Stomach (tissue), 19 donors: ENCODE measurements at places on chromosomes 12 and 14. TPM values are rescaled to one million over a fixed set of nuclear protein-coding genes. Genes with fewer than 3 reads are reported as not detected.

LHX5 gene
- total RNA-seq, result not detected

ORAI1 gene
- total RNA-seq, result 37.9 TPM

KRT77 gene
- not detected for total RNA-seq

PPFIA2 gene
- 2.6 TPM for total RNA-seq

KCNMB4 gene
- total RNA-seq, result not detected

ACOT4 gene
- total RNA-seq, result 1.3 TPM

- no peak for DNase-seq
These were observed 17.3 kb downstream of the OR9K2 start for GRCh38 chr12:55143566-55143870.

DNA sequence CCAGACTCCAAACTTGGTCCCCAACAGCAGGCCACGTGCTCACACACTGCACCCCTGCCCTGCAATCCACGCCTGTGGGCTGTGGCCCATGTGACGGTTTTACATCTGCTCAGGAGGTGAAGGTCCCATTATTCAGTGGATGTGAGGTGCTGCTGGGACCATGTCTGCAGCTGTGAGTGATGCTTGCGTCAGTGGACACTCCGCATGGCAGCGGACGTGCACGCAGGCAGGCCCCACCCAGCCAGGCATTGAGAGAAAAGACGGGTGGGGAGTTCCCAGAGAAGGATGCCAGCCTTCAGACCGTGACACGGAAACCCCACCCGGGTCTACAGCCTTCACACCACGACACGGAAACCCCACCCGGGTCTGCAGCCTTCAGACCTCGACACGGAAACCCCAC, 67.6 kb downstream of the NOC4L start:
- no peak for DNase-seq

DNA sequence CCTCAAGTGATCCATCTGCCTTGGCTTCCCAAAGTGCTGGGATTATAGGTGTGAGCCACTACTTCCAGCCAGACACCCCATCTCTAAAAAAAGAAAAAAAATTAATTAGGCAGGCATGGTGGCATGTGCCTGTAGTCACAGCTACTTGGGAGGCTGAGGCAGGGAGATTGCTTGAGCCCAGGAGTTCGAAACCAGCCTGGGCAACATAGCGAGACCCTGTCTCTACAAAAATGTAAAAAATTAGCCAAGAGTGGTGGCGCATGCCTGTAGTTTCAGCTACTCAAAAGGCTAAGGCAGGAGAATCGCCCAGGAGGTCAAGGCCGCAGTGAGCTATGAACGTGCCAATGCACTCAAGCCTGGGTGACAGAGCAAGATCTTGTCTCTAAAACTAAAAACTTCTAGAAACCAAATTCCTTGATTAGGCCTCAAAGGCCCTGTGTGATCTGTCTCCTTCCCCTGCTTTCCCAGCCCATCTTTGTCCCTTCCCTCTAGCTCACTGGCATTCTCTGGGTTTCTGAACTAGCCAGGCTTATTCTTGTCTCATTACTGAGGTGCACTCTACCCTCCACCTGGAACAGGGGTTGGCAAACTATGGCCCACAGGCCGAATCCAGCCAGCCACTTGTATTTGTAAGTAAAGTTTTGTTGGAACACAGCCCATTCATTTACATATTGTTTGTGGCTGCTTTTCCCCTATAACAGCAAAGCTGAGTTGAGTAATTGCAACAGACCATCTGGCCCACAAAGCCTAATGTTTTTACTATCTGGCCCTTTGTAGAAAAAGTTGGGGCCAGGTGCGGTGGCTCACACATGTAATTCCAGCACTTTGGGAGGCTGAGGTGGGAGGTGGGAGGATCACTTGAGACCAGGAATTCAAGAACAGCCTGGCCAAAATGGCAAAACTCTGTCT, 17.2 kb upstream of the TPCN1 start:
- DNase-seq, result no peak

DNA sequence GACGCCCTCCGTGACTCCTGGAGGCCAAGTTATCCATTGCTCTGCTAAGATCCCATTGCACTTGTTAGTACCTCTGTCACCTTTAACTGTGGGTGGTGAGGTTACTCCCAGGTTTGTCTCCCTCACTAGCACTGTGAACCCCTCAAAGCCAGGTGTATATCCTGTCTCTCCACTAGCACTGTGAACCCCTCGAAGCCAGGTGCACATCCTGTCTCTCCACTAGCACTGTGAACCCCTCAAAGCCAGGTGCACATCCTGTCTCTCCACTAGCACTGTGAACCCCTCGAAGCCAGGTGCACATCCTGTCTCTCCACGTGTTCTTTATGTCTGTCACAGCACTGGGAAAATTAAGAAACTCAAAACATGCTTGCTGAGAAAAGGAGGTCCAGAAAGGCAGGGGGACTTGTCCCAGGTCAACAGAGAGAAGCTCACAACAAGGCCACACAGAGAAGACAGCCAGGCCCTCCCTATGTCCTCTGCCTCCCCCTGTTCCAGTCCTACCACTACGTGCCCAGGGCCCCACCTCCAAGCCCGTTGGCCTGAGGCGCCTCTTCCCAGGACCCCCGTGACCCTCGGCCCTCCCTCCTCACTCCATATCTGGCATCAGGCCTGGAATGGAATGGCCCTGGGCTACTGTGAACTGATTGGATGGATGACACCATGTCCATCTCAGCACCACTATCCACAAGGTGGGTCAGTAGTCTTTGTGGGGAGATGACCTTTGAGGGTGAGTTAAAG, 26.4 kb upstream of the FKBP4 start:
- no peak for DNase-seq

DNA sequence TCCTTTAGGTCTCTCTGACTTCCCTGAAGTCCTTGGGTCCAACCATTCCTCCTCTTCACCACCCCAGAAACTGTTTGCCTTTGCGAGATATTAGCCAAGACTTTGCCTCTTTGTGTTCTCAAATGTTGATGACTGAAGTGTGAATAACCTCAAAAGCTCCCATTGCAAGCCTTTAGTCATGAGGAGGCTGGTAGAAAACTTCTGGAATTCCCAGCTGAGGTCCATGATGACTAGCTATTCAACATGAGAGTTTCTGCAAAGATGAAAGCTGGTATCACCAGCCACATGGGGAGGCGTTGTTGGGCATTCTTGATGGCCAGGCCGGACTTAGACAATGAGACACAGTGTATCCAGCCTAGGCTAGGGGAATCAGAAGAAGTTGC, 111.7 kb downstream of the TBX5 start:
- DNase-seq, result no peak

GRCh38 chr12:90833228-90833627, 121.7 kb downstream of the CCER1 start:
- DNase-seq, result no peak

DNA sequence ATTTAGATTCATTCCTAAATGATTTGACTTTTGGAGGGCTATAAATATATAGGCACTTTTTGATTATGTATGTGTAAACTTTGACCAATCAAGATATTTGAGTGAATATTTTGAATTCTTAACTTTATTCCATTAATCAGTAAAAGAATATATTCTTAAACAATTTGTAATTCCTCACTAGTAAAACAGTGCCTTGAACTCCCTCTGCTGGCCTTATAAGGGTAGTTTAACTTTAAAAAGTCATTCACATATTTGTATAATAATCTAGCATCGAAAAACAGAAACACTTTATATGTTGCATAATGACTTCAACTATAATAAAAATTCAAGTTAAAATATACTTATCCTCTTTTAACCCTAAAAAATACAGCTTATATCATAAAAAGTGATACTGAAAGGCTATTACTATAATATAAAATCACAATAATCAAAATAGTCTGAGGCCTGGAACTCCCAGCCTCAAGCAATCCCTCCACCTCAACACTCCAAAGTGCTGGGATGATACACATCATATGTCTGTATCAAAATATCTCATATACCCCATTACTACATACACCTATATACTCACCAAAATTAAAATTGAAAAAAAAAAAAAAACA, 31.2 kb downstream of the CCDC59 start:
- no peak for DNase-seq

GRCh38 chr12:133233993-133234564, 1.6 kb downstream of the ANHX start:
- DNase-seq, result no peak

- DNase-seq, result no peak
These were observed 68.2 kb upstream of the EVL start for GRCh38 chr14:99996951-99997571.

GRCh38 chr12:100127766-100128511, 14.7 kb downstream of the BLTP3B start:
- DNase-seq, result peak; percentile 47

DNA sequence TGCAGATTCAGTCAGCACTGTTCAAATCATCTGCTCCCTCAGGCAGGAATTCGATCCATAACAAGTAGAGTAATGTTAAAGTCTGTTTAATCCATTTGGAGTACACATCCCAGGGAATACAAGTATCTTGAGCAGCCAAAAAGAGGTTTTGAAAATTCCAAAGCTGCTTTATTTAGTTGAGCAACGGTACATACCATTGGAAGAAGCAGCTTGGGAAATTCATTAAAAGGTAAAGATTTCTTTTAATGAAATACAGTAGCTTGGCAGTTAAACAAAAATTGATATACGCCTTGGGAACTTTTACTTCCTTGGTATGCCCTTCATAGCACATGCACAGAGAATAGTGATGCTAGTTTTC, 153.8 kb downstream of the LRIG3 start:
- no peak for DNase-seq

DNA sequence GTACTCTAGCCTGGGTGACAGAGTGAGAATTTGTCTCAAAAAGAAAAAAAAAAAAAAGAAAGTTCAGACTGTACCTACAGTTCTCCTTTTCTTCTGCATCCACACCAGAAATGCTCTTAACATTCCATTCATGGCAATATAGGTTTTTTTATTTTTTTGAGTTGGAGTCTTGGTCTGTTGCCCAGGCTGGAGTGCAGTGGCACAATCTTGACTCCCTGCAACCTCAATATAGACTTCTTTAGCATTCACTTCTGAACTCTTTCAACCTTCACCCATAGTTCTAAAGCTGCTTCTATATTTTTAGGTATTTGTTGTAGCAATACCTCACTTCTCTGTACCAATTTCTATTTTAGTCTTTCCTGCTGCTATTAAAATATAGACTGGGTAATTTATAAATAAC, 1095.7 kb downstream of the FLRT2 start:
- DNase-seq, result no peak

- no peak for DNase-seq
These were observed 32.9 kb downstream of the ADIPOR2 start for GRCh38 chr12:1723721-1724120.

DNA sequence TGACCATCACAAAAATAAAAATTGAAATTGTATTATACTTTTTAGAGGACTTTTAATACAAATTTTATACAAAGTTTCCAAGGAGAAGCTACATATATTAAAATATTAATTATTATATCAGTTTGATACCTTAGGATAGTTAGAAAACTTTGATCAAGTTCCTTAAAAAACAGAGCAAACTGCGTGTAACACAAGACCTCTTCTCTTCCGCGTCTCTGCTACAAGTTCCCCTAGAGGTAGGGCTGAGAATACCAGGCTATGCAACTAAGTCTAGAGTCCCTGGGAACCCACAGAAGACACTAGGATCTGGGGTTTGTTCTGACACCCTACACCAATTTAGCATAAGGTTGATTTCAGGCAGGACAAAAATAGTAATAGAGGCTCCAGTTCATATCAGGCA, 319.0 kb downstream of the FOXG1 start:
- DNase-seq, result no peak

- DNase-seq, result no peak
These were observed 797 bp downstream of the SLC11A2 start for GRCh38 chr12:51025338-51025835.

GRCh38 chr12:28237423-28237822, 47.2 kb downstream of the CCDC91 start:
- DNase-seq, result no peak

DNA sequence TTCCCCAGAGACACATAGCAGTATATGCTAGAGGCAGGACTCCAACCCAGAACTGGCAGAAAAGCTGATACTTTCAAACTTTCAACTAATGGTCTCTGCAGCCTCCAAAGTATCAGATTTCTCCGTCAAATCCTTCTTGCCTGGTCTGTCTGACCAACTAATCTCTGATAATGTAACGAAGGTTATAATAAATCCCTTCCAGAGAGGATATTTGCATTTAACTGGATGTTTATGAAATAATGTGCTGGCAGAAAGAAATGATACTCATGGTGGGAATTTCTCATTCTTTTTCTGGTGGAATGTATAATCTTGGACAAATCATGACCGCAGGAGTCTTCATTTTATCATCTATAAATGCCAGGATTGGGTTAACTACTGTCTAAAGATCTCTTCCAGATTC, 860.3 kb downstream of the DIO2 start:
- DNase-seq, result no peak

DNA sequence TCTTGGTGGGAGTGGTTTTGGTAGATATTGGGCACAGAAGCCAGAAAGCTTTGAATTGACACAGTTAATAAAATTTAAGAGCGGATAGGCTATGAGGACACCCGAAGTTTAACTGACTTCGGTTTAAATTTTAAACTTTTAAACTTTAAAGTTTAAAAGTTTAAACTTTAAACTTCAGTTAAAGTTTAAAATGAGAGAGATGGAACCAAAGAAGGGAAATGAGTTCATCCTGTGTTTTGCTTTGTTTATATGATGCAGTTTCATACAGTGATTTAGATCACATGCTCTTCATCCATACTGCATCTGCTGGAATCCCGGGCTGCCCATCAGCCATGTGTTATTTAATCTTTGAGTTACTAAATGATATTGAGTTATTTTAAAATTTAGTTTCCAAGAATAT, 27.2 kb upstream of the LRRK2 start:
- DNase-seq, result no peak

DNA sequence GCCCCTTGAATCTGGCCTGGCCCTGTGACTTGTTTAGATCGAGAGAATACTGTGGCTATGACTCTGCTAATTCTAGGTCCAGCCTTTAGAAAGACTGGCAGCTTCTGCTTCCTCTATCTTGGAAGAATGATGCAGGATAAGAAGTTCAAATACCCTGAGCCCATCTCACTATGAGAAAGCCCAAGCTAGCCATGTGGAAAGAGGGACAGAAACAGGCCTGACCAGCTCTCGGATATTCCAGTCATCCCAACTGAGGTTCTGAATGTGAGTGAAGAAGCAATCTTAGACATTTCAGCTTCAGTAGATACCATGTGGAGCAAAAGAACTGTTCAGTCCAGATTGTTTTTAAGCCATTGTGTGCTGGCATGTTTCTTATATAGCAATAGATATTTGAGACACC, 17.3 kb upstream of the KRR1 start:
- DNase-seq, result no peak

- DNase-seq, result no peak
These were observed 1.3 kb upstream of the MYG1 start for GRCh38 chr12:53298164-53298563.

- DNase-seq, result no peak
These were observed 26.7 kb downstream of the C14orf132 start for GRCh38 chr14:96065661-96066459.

DNA sequence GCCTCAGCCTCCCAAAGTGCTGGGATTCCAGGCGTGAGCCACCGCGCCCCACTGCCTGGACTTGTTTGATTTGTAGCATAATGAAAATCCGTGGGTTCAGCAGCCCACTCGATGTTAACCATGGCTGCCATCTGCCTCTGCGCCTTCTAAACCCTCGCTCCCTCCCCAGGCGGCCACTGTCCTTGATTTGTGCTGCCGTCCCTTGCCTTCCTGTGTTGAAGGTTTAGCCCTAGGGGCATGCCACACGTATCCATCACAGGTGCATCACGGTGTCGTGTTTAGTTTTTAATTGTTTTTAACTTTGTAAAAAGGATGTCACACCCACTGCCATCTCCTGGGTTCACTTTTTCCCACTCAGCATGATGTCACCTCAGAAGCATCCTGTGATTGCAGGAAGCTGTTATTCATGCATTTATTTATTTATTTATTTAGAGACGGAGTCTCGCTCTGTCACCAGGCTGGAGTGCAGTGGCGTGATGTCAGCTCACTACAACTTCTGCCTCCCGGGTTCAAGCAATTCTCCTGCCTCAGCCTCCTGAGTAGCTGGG, 24.5 kb upstream of the ULK1 start:
- DNase-seq, result no peak
